NCI-H510A (cell line): ENCODE measurements at places on chromosomes 7 and 10.

- no peak for DNase-seq
Measured at GRCh38 chr10:29257784-29258135, 31.1 kb upstream of the LYZL1 start.

GRCh38 chr7:92560602-92561001, 29.6 kb downstream of the FAM133B start:
- DNase-seq, result no peak

GRCh38 chr7:15855525-15856109, 169.1 kb upstream of the MEOX2 start:
- no peak for DNase-seq

DNA sequence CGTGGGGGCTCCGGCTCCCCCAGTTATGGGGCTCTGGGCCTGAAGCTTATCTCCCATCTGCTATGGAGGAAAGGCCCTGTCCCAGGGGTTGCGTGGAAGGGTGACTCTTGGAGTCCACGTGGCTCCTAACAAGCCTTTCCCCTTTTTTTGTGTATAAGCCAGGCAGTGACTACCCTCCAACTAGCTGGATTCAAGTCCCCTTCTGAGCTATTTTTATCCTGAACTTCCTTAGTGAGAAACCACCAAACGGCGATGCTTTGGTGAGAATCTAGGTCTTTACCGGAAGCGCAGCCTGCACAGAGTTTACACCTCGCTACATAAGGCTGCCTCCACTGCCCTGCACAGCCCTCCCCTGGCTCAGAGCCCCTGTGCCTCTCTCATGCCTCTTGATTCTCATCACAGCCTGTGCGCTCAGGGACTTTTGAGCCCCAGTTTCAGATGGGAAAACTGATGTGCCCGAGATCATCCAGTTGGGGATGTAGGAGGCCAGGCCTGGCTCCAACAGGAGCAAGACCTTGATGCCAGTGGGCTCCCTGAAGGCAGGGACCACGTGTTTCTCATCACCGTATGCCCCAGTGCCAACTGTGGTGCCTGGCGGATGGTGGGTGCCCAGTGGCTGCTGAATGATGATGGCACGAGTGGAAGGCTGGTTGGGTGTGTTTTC, 102.3 kb upstream of the PPIF start:
- DNase-seq, result no peak

DNA sequence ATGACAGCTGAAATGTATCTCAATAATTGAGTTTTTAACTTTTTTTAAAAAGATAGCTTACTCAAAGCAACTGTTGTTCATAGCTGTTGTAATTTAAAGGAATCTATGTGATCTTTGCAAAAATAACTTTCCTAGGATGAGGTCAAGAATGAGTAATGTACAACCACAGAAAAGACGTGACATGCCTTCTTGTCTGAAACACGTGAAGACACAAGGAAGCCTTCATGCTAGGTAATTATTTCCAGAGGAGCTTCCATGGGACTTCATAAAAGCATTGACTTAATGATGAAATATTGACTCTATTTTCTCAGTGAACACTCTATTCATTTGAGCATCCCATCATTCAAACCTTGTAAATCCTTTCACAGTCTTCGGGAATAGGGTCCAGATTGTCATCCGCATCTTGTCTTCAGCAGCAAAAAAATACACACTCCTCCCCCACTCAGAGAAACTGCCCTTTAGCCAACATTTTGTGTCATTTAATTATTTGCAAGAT, 528.0 kb downstream of the NRG3 start:
- no peak for DNase-seq
